ENCODE measurements at places on chromosomes 5 and 9.

- no peak for DNase-seq
Measured at GRCh38 chr9:35172878-35173277, 11.1 kb downstream of the UNC13B start.

GRCh38 chr5:168312606-168313295 lies 21.3 kb downstream of the WWC1 start:
- DNase-seq, result no peak

DNA sequence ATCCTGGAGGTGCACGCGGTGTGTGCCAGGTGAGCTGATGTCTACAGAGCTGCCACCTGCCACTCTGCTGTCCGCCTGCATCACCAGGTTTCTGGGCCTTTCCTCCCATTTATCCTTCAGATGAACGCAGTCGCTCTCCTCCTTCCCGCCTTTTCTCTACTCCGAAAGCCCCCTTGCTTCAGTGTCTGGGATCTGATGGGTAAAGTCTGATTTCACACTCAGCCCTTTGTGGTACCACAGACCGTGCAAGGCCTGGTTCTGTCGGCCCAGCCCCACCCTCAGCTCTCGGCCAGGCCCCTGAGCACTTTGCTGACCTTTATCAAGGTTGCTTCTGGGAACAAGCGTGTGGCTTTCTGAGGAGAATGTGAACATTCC lies 32.5 kb downstream of the GLT6D1 start:
- no peak for DNase-seq

GRCh38 chr9:6040077-6040476 lies 24.7 kb upstream of the RANBP6 start:
- no peak for DNase-seq

- DNase-seq, result no peak
Measured at GRCh38 chr5:146188358-146188757, 5.9 kb upstream of the LARS1 start.

DNA sequence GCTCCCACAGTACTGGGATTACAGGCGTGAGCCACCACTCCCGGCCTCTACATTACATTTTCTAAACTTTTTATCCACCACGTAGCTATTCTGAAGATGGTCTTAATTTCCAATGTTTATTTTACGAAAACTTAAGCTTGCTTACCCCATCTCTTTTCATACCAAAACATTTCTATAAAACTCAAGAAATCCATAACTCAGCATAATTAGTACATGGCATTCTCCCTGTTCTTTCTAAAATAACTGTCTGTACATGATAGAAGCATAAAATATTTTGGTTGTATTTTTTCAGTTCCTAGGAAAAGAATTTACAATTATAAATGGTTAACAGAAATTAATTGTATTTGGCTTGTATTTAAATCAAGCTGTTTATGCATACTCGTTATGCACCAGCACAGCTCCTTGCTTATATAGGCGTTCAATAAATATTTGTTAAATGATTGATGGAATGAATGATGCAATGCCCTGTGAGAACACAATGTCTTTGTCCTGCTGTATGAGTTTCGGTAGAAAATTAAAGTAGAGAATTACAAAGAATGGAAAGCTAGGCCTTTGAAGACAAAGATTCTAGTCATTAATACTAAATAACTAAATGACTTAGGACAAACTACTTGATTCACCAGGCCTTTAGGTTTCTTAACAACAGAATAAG lies 384.2 kb downstream of the EFNA5 start:
- DNase-seq, result no peak

DNA sequence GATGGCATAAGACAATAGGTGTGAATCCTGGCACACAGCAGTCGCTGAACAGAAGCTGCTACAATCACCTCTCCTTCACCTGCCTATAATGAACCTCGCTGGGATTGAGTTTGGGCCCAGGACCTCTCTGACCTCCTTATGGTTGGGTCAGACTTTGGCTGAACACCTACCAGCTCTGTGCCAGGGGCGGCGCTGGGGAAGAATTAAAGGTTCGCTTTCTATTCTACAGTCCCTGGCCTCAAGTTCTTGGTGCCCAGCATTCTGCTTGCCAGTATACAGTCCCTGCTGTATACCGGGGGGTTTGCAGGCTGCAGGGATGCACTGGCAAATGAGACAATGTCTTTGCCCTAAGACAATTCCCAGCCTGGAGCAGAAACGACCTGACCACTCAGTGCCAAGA lies 895 bp upstream of the STRBP start:
- no peak for DNase-seq

DNA sequence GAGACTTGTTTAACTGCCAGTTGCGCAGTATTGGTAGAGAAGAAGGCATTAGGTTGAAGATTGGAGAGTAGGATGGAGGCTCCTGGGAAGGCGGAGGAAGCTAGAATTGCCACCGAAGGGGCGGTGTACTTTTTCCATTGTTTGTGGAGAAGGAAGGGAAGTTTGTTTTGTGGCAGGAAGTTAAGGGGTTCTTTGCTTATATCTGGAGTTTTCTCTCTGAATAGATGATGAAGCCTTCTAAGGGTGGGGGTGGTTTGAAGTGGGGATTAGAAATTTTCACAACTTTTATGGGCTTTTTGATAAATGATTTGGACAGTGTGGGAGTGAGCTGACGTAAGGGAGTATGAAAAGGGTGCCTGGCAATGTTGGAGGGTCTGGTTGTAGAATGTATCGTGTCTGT lies 59.3 kb downstream of the SNX30 start:
- no peak for DNase-seq

DNA sequence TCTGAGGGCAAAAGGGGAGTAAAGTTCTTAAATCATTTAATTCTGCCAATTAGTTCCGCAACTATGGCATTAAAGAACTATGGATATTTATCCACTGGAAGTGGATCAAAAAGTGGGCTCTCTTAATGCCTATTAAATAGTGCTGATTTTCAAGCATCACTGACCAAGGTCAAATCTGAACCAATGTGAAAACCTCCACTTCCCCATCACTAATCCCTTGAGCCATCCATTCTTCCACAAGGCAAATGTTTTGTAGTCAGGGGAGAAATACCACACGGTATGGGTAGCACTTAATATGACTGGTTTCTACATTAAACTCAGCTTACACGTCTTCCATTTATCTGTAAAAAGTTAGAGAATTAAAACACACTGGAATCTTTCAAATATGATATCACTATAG lies 57.6 kb downstream of the MLLT3 start:
- no peak for DNase-seq

All from stimulated activated CD4-positive, alpha-beta T cell treated with anti-CD3 and anti-CD28 coated beads, Interleukin-15, amount 100 ng/mL, for 48 hours (primary cell).